ENCODE measurements at places on chromosomes 1 and 21.

DNA sequence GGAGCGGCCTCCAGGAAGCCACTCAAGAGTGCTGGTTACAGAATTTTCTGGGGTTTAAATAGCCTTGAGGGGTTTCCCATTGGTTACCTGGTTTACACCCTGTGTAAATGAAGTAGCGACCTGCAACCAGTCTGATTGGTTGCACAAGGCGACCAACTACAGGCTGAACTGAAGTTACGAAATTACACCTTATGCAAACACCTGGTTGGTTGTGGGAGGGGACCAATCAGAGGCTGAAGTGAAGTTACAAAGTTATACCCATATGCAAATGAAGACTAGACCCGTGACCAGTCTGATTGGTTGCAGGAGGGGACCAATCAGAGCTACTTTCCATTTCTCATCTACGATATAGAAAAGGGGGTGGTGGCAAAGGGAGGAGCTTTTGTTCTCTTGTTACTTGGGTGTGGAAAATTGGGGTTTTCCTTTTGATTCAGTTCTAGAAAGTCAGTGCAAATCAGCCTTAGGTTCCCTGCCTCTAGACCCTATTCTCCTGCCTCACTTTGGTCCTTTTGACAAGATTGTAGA is 22.2 kb upstream of the C1orf174 start:
- DNase-seq, result no peak

DNA sequence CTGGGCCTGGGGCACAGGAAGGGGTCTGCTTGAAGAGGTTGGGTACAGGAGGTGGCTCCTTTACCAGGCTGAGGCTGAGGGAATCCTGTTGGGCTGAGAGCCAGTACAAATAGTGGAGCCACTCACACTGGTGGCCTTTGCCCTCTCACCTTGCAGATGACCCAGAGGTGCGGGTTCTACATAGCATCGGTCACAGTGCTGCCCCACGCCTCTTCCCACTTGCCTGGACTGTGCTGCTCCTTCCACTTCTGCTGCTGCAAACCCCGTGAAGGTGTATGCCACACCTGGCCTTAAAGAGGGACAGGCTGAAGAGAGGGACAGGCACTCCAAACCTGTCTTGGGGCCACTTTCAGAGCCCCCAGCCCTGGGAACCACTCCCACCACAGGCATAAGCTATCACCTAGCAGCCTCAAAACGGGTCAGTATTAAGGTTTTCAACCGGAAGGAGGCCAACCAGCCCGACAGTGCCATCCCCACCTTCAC is 1.8 kb upstream of the SLC50A1 start:
- DNase-seq, result no peak

GRCh38 chr1:94624203-94624602 is 82.6 kb upstream of the F3 start:
- no peak for DNase-seq

DNA sequence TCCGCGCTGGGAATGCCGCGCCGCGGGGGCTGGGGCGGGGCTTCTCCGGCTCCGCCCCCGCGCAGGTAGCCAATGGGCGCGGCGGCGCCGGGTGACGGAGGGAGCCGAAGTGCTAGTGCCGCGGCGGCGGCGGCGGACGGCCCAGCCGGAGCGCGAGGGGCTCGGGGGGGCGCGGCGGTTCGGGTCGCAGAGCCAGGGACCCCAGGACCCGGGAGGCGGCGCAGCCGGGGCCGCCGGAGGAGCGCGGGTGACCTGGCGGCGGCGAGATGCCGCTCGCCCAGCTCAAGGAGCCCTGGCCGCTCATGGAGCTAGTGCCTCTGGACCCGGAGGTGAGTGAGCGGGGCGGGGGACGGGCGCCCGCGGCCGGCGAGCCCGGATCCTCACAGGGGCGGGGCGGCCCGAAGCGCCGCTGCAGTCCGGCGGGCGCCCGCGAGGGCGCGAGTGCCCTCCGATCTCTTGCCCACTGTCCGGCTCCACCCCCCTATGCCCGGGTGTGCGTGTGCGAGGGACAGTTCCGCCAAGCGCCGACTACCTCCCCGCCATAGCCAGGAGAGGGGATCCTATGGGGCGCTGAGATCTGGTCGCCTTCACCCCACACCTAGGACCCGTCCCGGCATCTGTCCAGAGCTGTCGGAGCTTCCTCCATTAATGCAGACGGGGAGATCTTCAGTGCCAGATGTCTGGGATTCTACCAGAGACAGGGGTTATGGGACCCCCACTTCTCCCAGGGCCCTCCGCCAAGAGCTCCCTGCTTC is at the start of gene RPS6KA1:
Gene RPS6KA1 (plus strand): TSS at position 107 of the 755 bp plus-strand sequence. CDS start 160 bp downstream, at position 267.
- no peak for DNase-seq

- no peak for DNase-seq
These were observed 59.2 kb downstream of the MT1HL1 start for GRCh38 chr1:236945002-236945401.

DNA sequence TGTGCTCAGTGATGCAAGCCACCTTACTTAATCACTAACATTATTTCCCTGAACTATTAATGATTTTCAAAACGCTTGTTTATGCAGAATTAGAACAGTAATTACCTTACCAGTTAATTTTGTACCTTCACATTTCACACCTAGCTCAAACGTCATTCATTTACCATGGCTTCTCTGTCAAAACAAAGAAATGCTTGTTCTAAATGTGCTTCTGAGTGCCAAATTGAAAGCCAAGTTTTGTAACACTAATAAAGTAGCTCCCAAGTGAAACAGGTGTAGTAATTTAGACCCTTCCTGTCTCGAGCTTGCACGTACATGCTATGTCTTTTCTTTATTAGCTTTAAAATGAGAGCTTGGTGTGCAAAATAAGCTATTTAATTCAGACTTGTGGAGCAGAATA is 533.7 kb upstream of the PKN2 start:
- DNase-seq, result no peak

DNA sequence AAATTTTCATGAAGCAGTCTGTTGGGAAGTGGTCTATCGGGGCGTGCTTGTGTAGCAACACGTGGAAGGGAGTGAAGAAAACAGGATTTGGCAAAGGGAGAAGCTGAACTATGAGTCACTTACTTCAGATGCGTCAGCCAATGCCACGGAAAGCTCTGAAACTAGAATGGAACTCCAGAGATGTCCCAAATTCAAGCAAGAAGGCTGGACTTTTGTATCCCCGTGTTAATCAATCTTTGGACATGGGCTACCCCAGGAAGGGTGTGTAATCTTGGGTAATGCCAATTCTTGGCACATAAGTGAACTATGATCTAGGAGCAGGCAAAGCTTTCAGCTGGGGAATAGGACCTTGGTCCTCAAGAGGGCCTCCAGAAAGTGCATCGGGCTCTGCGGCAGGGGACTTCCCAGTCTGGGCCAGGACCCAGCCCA is 102.6 kb downstream of the ADSS2 start:
- DNase-seq, result no peak

GRCh38 chr1:156705321-156705917 is at the start of gene CRABP2:
CRABP2 (minus strand) TSS chr1:156705583; CDS start chr1:156705446, 137 bp downstream.
- no peak for DNase-seq
